Epithelial cell of alveolus of lung (primary cell): ENCODE measurements at places on chromosomes 5 and 9. TPM values are rescaled to one million over a fixed set of nuclear protein-coding genes. Genes with fewer than 3 reads are reported as not detected.

Gene TNIP1
- 59.8 and 189 TPM in 2 replicates for total RNA-seq

Gene SPATA31C1
- not detected in 2 replicates for total RNA-seq

Gene CCIN
- 0.78 TPM in 1 of 2 replicates, not detected in the other for total RNA-seq

Gene IFNK
- not detected in 2 replicates for total RNA-seq

Gene ASS1
- total RNA-seq, result 19.2 and 23.3 TPM in 2 replicates

Gene SPAG8
- 0.26 and 0.48 TPM in 2 replicates for total RNA-seq

Gene CCDC152
- total RNA-seq, result 2.1 and 4.4 TPM in 2 replicates

Gene NRG2
- under 0.01 TPM in 1 of 2 replicates, not detected in the other for total RNA-seq

Gene ZNF189
- 11.4 and 16.6 TPM in 2 replicates for total RNA-seq

Gene DMRT3
- not detected in 2 replicates for total RNA-seq

Gene PHAX
- 22.4 and 42.8 TPM in 2 replicates for total RNA-seq

Gene ACTBL2
- under 0.01 and 1.2 TPM in 2 replicates for total RNA-seq

Gene OSMR
- 43.8 and 124 TPM in 2 replicates for total RNA-seq

Gene ZCCHC9
- 18.6 and 20.6 TPM in 2 replicates for total RNA-seq

Gene ADAMTS6
- total RNA-seq, result 18.4 and 32.3 TPM in 2 replicates

Gene SCGB3A2
- total RNA-seq, result not detected in 2 replicates

Gene PCDHA9
- total RNA-seq, result under 0.01 TPM in 1 of 2 replicates, not detected in the other

Gene CDC23
- 16.8 and 19.7 TPM in 2 replicates for total RNA-seq

Gene NPR3
- total RNA-seq, result 2.7 and 26.7 TPM in 2 replicates

Gene MEIKIN
- total RNA-seq, result not detected in 2 replicates

Gene TAS2R1
- total RNA-seq, result not detected in 2 replicates

Gene MEGF10
- 0.96 and 6.3 TPM in 2 replicates for total RNA-seq

Gene ANKRD31
- under 0.01 TPM in 2 replicates for total RNA-seq

Gene CRHBP
- not detected in 2 replicates for total RNA-seq

Gene HAVCR1
- not detected in 2 replicates for total RNA-seq

Gene SLC4A9
- not detected in 2 replicates for total RNA-seq

Gene GLDC
- 0.13 and 2.2 TPM in 2 replicates for total RNA-seq

Gene EGFLAM
- total RNA-seq, result 0.56 and 3.4 TPM in 2 replicates

Gene GARNL3
- 0.39 and 0.96 TPM in 2 replicates for total RNA-seq

Gene TICAM2
- 3.2 and 4.9 TPM in 2 replicates for total RNA-seq

Gene NELFB
- 49.1 and 60.2 TPM in 2 replicates for total RNA-seq

Gene TOR2A
- 14.0 and 18.3 TPM in 2 replicates for total RNA-seq

Gene IL13
- not detected in 2 replicates for total RNA-seq

Gene FOXD4L4
- under 0.01 and 0.08 TPM in 2 replicates for total RNA-seq

Gene SPATA31E1
- not detected in 2 replicates for total RNA-seq

Gene GMCL2
- total RNA-seq, result not detected in 2 replicates
